ENCODE measurements at places on chromosomes 3 and 15.

DNA sequence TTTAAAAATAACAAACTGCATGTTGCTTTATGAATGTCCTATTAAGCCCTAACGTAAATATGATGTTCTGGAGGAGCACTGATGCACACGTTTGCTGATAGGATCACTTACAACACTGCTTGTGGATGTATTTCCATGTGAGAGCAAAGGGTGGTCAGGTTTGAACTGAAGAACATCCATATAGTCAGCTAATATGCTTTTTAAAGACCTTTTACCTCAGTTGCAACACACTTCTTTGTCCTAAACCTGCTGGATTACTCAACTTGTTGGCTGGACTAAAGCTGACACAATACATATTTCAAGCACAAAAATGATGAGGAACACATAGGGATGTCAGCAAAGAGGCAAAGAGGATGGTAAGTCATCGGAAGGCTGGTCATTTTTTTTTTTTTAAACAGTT lies 186.6 kb downstream of the TIGIT start:
- no peak for DNase-seq

- no peak for DNase-seq
These were observed 161.6 kb downstream of the SQOR start for GRCh38 chr15:45796433-45796832.

DNA sequence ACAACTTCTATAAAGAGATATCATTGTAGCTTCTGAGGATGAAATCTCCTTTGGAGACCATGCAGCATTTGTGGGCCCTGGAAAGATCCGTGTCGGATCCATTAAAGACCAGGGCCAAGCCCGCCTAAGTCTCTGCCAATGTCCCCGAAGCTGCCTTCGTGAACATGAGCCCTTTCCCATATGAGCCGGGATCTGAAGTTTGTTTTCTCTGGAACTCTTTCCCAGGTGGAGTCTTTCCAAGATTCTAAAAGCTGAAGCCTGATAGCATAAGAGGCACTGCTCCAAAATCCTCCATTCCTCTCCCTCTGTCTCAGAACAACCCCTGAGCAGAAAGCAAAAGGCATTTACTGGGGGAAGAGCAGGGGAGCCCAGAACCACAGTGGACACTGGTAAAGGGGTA lies 274.6 kb downstream of the NTRK3 start:
- no peak for DNase-seq

DNA sequence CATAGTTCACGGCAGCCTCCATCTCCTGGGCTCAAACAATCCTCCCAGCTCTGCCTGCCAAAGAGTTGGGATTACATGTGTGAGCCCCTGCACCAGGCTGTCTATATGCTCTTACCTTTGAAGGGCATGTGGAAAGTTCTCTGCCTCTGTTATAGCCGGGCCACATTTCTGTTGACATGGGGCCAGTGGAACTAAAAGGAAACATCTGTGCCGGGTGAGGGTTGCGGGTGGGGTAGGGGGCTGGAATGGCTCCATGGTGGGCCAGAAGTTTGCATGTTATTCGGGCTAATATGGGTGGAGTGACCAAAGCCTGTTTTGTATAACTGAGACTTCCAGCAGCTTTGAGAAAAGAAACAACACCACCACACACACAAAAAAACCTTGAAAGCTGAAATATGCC lies 8.3 kb upstream of the CLEC3B start:
- no peak for DNase-seq

- DNase-seq = no peak
These were observed 35.7 kb upstream of the SPSB4 start for GRCh38 chr3:141015481-141015880.

DNA sequence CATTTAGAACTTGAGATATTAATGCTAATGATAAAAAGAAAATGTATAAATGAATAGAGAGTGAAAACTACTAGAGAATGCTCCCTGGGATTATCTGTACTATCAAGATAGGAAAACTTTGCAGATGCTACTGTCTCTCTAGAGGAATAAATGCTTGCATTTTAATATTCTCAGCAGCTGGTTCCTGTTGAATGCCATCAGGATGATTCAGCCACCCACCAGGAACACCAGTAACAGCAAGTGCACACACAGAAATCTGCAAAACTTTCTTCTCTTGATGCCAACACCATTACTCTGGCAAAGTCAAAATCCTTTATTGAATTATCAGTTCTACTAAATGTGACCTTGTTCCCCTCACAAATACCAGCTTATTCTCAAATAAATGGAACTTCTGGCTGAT lies 148.4 kb downstream of the TIGIT start:
- DNase-seq = no peak

DNA sequence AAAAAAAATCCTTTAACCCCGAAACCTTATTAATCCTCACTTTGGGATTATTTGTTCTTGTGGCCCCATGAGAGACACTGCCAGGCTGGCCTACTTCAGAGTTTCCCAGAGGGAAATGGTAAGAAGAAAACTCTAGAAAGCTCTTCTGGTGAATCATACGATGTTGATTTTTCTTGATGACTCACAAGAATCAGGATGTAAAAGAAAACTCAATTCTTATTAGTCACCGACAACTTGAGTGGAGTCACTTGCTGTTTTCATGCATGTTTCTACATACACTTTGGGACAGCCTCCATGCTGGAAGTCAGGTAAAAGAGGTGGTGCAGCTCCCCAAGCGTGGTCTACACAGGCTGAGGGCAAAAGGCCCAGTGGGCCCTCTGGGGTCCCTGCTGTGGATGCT lies 42.8 kb downstream of the MYO5C start:
- no peak for DNase-seq

DNA sequence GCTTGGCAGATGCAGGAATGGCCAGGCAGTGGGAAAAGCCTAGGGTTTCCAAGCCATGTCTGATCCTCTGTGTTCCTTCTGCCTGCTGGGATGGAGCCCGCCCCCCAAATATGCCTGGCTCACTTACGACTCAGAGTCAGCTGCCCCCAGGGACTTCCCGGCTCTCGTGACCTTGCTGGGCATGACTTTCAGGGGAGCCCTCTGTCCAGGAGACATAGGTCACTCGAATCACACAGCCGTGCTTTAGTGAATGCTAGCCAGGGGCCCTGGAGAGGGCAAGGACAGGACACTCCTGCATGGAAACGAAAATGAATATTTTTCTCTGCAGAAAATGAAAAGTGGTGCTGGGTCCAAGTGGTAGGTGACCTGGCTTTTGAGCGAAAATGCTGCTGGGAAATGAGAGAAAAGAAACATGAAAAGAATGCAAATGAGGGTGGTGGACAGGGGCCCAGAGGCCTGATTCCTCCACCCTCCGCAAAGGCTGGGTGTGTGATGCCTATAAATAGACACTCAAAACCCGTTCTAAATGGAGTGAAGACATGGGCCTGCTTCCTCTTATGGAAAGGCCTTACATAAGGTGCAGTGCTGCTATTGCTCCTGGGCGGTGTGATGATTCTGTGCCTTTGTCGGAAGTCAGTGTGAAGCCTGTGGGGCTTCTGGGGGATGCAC lies 107.4 kb downstream of the APBA2 start:
- DNase-seq = no peak

DNA sequence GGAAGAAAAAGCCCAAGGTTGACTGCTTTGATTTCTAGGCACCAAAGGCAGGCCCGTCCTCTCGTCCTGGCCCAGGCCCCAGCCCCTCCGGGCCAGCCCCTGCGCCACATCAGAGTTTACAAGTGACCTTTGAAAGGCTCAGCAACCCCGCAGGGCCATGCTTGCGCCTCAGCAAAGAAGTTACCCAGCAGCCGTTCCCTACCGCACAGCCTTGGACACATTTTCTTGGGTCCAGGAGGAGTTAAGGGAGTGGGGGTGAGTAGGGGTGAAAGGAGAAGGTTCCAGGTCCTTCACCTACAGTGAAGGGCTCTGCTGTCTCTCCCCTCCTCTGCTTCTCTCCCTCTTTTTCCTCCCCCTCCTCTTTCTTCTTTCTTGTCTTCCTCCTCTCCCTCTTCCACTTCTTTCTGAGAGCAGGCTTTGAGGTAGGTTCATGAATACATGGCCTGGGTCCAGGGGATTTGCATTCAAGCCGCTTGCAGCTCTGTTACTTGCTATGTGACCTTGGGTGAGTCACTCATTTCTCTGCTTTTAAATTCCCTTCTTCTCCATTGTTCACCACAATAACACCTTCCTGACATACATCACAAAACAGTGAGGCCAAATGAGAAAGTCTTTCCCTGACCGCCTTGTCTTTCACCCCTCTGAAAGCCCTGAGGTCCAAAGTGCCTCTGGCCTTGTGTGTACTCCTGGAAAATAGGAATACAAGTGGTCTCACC lies 223.3 kb upstream of the TPRG1 start:
- DNase-seq = no peak

DNA sequence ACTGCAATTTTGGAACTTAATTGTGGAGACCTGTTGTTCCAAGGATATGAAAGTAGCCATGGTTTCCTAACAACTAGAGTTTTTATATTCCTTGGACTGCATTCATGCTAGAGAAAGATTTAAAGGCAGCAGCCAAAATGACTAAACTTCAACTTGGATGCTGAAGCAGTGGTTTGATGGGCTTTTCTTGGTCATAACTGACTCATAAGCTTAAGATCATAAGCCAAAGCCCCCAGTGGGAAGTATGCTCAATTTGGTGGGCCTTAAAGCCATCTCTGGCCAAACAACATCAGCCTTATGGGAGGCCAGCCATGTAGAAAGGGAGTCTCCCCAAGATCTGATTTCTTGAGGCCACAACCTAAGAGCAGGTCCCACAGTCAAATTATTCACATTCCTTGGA lies 80.2 kb downstream of the ZNF280D start:
- DNase-seq = no peak

- no peak for DNase-seq
These were observed 247.5 kb downstream of the CDIN1 start for GRCh38 chr15:36826948-36827347.
